ENCODE measurements at places on chromosomes 5 and 9.

- no peak for DNase-seq
These were observed 179.7 kb upstream of the GPR151 start for GRCh38 chr5:146695646-146696045.

DNA sequence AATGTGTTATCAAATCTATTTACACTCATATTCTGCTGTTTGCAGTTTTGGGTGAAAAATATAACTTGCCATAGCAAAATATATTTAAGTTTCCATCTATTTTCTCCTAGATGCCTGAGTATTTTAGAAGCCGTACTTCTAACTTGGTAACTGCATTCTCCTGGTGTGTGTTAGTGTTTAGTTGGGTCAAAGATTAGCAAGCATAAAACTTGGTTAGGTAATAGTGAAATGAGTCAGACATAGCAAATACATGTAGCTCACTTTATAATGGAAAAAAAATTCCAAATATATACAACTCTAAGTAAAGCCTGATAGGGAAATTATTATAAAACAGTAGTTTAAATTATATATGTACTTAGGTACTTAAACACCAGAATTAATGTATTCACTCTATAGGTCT, 640.7 kb upstream of the ST8SIA4 start:
- DNase-seq, result no peak

DNA sequence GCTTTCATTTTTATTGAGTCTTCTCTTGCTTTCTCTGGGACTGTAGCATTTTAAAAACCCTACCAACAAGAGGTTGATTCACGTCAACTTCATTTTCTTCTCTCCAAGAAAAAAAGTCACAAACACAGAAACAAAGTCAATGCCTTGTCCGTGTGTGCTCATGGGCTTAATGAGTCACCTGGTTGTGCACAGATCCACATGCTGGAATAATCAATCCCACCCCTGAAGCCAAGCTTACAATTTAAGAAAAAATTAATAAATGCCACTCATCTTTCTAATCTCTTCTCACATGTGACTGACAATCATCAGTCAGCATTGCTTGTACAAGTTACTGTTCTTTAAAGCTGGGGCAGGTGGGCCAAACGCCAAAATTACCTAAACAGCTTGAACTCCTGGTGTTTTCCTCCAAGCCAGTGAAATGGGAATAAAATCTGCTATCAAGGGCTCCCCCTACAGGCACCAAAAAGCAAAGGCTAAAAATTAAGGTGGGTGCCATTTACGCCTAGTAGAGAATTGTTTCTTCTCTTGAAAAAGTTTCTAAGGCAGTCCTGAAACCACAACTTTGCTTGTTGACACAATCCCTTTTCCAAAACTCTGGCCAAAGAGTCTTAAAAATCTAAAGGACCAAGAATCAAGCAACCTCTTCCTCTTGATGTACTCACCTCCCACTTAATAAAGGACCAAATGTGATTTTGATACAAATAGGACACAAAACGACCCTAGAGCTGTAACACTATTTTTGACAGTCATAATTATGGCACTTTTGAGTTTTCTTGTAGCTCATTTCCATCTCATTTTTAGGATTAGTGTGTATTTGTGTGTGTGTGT, 21.3 kb downstream of the TRMO start:
- DNase-seq, result peak; percentile 64

GRCh38 chr5:109105631-109106267, 304.0 kb downstream of the PJA2 start:
- no peak for DNase-seq

GRCh38 chr5:97480313-97480712, 297.3 kb upstream of the RIOK2 start:
- DNase-seq, result no peak

GRCh38 chr5:59592101-59592500, 301.4 kb downstream of the PDE4D start:
- DNase-seq, result peak; percentile 17

GRCh38 chr9:134034215-134035040, 9.1 kb downstream of the BRD3OS start:
- no peak for DNase-seq

DNA sequence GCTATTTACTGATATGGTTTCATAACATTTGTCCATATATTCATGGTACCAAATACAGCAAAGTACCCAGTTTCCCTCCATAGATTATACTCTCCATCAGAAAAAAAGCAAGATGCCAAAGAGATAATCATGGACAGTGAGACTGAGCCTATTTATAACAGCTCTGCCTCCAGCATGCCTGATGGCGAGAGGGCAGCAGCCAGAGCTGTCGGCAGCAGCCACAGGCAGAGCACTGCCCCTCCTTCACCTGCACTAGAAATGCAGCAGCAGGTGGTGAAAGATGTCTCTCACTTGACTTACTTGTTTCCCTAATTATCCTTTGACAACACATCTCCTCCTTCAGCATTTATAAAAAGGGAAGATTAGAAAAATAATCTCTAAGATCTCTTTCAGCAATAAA, 32.4 kb downstream of the CTNNAL1 start:
- DNase-seq, result no peak

GRCh38 chr9:113705928-113706519, 170.1 kb upstream of the ZNF618 start:
- no peak for DNase-seq

DNA sequence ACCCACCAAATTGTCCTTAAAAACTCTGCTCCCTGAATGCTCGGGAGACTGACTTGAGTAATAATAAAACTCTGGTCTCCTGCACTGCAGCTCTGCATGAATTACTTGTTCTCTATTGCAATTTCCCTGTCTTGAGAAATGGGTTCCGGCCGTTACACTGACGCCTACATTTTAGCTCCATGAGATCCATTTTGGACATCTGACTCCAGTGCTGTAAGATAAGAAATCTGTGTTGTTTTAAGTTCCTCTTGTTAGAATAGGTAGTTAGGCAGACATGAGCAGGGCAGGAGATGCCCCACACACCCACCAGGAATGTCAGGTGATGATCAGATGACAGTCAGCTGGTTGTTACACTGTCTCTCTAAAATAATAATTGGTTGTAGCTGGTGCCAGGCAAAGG, 125.8 kb upstream of the SHB start:
- DNase-seq, result no peak

DNA sequence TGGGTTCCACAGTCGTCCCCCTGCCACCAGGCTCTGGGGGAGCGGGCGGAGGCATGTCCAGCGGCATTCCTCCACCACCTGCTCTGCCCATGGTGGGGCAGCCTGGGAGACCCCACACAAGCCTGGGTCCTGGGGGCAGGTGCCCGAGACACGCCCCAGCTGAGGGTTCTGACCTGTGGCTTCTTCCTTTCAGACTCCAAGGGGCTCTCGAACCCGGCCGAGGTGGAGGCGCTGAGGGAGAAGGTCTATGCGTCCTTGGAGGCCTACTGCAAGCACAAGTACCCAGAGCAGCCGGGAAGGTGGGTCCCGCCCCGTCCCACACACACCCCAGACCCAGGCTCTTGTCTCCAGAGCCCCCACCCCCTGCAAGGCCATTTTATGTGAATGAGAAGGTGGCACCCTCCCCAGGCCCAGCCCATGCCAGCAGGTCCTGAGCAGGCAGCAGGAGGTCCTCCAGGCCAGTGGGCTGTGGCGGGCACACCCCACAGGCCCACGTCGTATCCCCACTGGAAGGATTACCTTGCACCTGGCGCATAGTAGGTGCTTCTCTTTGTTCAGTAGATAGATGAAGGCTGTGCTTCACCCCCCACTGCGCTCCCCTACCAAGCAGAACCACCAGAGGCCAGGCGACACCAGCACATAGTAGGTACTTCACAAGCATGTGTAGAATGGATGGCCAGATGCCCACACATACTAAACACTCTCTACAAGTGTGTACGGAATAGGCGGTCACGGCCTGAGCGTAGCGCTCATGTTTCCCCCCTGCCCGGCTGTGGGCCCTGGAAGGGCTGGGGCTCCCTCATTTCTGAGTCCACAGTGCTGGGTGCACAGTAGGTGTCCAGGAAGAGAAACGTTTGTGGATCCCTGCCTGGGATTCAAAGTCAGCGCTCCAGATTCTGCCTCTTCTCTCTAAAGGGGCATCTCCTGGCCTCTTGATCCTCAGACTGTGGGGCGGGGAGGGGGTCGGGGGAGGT, 107.9 kb downstream of the RXRA start:
- DNase-seq, result no peak

- peak; percentile 29 for DNase-seq
These were observed 49.8 kb downstream of the SYK start for GRCh38 chr9:90851444-90851843.
